Esophagus mucosa (tissue), 1 donor: ENCODE measurements at places on chromosomes 12 and 14. TPM values are rescaled to one million over a fixed set of nuclear protein-coding genes. Genes with fewer than 3 reads are reported as not detected.

The TAS2R30 gene
- total RNA-seq: 1.1 TPM

DNA sequence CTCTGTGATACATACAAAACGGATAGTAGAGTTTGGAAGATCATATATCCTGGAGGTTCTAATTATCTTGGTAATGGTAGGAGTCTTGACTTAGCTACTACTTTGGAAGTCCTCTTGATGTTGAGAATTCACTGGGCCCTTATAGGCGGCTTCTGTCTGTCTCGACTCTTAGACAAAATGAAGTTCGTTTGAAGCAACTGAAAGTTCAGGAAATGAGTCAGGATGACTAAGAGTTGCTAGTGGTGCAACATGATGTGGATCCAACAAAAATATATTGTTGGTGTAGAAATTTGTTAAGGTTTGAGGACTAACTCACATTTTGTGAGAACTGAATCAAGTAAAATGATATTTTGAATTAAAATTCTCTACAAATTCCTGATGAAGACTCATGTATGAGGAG lies 272.7 kb downstream of the AEBP2 start:
- peak; percentile 54 for ATAC-seq

DNA sequence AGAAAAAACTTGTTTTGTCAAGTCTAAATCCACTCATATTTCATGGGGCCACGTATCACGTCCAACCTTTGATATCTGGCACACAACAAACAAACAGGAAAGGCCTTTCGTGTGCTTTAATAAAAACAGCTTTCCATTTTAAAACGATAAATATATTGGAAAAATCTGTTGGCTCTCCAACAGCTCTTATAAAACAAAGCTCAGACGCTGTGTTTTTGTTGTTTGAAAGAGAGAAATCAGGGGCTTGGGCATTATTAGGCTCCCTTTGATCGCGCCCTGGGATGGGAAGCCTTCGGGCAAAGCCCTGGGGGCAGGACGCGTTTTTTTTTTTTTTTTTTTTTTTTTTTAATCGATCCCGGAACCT lies 429 bp upstream of the PLEKHA5 start:
- no peak for ATAC-seq

The PLA2G1B gene
- total RNA-seq: not detected

The PARPBP gene
- total RNA-seq: 10.4 TPM

DNA sequence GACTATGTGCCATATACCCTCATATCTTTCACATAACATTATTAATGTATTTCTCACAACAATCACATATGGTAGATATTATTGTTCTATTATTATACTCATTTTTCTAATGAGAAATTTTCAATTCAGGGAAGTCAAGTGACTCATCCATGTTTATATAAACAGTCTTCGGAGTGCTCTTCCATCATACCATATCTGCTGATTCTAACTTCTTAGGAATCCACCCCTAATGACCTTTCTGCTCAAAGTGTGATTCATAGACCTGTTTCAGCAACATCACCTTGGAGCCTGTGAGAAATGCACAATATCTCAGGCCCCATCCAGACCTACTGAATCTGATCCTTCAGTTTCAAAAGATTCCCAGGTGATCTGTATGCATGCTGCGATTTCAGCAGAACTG lies 39.8 kb upstream of the OVCH1 start:
- ATAC-seq: no peak

GRCh38 chr14:71625891-71626701 lies 306.1 kb upstream of the RGS6 start:
- ATAC-seq: no peak

- ATAC-seq: no peak
Measured at GRCh38 chr14:41604721-41605531, 1.8 kb upstream of the LRFN5 start.

DNA sequence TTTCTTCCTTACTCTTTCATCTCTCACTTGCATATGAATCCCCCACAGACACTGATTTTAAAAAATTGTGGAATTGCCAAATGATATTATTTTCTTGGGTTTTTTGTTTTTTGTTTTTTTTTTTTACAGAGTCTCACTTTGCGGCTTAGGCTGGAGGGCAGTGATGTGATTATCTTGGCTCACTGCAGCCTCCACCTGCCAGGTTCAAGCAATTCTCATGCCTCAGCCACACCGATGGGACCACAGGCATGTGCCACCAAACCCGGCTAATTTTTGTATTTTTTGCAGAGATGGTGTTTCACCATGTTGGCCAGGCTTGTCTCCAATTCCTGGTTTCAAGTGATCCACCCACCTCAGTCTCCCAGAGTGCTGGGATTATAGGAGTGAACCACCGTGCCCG lies 68.2 kb downstream of the BCAT1 start:
- ATAC-seq: no peak

The HPD gene
- total RNA-seq: 0.28 TPM

GRCh38 chr12:43882578-43883178 lies 46.8 kb downstream of the TMEM117 start:
- peak; percentile 84 for ATAC-seq

GRCh38 chr12:75998292-75999063 lies 33.1 kb downstream of the PHLDA1 start:
- ATAC-seq: no peak
